ENCODE measurements at places on chromosomes 12 and 14.
A peak's percentile ranks its signal among the peaks of the same experiment; 100 is the strongest.

DNA sequence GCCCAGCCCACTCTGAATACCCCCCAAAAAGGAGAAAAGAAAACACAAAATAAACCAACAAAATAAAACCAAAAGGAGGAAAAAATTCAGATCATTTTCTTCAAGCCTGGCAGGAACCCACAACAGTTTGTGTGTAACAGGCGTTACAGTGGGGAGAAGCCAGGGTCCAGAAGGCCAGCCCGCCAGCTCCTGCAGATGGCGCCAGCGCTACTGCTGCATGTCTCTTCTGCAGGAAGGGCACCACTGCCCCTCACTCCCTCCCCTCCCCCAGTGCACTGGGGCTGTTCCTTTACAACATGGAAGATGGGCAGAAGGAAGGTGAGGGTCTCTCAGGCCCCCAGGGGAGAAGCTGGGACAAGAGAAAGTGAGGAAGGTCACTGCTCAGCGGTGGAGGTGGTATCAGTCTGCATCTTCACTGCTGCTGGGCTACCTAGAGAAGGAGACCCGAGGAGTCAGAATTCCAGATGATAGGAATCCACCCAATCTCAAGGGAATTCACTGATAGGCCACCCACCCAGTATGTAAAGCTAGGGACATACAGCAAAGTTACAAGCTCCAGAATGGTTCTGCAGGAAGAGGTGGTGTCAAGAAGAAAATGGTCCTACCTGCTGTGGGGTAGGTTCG is 2.3 kb upstream of the NOP2 start:
- DNase-seq: peak; percentile 48

GRCh38 chr12:26119391-26119989 is 5.3 kb downstream of the BHLHE41 start:
- DNase-seq: peak; percentile 85

DNA sequence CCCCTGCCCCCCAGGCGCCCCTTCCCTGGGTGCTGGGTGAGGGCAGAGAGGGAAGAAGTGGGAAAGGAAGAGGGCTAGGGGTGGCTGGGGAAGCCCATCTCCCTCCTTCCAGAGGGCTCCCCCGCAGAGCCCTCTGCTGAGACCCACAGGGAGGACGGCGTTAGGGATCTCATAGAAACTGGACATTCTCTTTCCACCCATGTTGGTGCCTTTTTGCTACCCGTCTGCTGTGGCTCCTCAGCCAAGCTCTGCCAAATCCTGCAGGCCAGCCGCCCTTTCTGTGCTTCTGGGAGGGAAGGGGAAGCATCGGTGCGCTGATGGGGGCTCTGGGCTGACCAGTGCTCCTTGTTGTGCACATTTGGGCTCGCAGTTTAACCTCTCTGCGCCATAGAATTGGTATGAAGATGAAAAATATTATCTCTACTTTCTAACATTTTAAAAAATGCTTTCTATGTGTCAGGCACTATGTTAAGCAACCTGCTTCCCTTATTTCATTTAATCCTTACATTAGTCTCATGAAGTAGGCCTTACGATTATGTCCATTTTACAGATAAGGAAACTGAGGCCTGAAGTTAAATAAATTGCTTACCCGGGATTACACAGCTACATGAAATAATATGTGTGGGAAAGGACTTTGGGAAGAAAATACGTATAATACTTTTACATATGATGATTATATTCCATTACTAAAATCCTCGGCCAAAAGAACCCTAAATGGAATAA is 981 bp downstream of the SLC48A1 start:
- no peak for DNase-seq

DNA sequence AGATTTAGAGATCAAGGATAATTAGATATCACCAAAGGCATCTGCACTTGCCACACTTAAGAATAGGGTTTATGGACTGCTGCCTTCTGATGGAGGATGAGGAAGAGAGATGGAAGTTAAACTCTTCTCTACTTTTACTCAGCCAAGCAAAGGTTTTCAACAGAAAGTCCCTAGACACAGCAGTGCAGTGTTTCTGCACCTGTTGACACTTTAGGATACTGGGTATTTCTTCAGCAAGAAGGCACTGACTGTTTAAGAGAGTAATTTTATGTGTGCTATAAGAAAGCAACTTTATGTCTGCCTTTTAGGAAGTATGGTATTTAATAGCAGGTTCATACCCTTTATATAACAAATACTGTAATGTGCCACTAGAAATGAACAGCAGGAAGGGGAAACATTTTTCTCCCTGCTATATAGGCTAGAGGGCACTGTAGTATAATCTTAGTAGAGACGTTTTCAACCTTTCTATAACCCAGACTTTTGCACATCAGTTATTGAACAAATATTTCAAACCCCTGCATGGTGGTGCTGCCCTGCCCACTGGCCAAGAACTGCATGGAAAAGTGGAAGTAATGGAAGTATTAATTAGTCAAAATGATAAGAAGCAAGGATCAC is 225.0 kb upstream of the GRIP1 start:
- peak; percentile 5 for DNase-seq

- no peak for DNase-seq
These were observed 32.9 kb upstream of the TTC7B start for GRCh38 chr14:90848944-90849731.

DNA sequence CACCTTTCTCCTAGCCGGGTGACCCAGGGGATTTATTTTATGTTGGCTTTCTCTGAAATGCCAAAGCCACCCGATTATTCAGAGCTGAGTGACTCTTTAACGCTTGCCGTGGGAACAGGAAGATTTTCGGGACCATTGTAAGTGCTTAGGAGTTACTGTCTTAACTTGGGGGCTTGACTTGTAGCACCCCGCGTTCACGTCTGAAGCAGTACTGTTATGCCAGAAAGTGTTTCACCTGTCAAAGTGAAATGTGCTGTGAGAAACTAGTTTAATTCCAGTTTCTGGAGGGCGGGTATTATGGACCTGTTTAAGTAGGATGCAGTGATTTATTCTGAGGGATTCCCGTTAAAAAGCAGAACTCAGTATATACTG is 218 bp downstream of the LYSET start:
- no peak for DNase-seq

DNA sequence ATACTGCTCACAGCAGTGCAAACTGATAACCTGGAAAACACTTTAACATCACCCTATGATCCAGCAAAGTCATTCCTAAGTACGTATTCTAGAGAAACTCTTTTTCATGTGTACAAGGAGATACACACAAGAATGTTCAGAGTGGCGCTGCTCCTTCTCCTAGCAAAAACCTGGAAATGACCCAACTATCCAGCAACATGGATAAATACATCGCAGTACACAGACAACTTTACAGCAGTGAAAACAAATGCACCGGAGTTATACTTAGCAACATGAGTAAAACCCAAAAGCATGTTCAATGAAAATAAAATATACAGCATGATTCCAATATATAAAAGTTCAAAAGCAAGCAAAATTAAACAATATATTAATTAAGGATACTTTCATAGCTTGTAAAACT is 18.7 kb downstream of the SART3 start:
- DNase-seq: no peak

DNA sequence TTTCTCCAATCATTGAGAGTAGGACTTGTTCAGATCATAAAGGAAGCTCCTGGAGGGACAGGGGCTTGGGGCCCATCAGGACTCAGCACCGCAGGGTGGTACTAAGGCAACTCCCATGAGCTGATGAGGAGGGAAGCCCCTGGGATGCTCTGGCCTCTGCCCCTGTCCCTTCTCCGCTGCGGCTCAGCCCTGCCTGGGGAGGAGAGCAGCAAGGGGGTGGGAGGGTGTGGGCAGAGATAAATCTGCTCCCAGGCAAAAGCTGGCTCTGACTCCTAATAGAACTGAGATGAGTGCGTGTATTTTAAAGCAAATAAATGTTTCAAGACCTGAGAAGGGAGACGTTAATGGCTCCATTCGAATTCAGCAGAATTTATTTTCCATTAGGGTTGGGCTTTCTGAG is 52.0 kb upstream of the CHST11 start:
- no peak for DNase-seq

DNA sequence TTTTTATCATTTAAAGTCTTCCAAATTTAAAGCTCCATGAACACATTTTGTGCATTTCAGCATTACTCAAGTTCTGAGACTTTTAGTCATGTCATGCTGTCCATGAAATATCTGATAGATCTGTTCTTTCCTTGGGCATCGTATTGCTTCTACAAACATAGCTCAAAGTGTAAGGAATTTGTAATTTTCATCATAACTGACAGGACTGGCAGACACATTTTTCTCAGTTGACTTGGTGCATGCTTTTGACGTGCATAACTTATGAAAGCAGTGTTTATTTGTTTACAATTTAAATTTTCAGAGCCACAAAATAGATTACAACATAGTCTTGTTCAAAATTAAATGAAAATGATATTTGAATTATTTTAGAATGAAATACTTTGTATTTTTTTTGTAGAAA is 812.1 kb upstream of the NOVA1 start:
- no peak for DNase-seq

DNA sequence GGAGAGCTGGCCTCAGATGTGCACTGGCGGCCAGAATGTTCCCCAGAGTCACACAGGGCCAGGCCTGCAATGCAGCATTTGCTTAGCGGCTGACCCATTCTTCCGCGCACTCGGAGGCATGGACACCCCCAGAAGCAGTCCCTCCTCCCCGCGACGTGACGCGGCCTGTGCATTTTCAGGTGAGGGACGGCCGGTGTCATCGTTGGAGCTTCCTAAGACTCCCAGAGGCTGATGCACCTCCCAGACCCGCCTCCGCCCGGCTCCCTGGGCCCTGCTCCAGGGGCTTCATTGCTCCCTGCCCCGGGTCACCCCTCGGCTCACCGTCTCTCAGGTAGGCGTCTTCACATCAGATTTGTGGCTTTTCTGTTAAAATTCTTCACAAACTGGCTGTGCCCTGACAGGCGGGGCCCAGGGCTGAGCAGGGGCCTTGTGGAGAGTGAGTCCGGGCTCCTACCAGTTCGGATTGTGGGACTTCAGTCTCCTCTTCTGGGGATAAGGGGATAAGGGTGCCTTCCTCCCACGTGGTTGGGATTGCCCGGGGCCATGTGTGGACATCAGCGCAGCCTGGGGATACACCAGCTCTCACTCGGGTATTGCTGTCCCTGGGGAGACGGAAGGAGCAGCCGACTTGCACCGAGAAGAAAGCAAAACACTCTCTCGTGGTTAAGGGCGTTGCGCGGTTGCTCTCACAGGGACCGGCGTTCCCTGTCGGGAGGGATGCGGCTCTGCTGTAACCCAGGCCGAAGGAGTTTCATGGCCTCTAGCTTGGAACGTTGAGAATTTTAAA is 249.1 kb downstream of the ADGRD1 start:
- DNase-seq: no peak

DNA sequence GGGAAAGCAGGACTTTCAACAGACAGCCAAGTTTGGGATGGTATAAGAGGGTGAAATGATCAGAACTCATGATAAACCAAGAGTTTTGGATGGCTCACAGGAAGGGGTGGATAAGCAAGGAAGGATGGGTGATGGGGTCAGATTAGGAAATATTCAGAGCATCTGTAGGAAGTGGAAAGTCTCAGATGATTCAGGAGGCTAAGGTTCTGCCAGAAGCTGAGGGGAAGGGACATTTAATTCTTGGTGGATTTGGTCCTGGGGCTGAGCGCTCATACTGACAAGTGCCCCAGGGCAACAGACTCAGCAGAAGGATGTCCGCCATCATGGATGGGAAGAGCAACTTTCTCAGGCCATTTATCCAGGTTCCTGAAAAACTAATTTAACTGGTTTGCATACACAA is 28.4 kb upstream of the BDKRB2 start:
- DNase-seq: no peak

- DNase-seq: peak; percentile 41
These were observed 93.9 kb downstream of the FAR2 start for GRCh38 chr12:29242921-29243431.

- no peak for DNase-seq
These were observed 118.5 kb downstream of the RFLNA start for GRCh38 chr12:124413401-124413800.

GRCh38 chr14:103353362-103353761 is 19.3 kb downstream of the EIF5 start:
- DNase-seq: no peak

GRCh38 chr14:64195199-64195598 is 99.0 kb downstream of the ESR2 start:
- no peak for DNase-seq

GRCh38 chr14:92310776-92311375 is 12.1 kb upstream of the SLC24A4 start:
- DNase-seq: no peak

DNA sequence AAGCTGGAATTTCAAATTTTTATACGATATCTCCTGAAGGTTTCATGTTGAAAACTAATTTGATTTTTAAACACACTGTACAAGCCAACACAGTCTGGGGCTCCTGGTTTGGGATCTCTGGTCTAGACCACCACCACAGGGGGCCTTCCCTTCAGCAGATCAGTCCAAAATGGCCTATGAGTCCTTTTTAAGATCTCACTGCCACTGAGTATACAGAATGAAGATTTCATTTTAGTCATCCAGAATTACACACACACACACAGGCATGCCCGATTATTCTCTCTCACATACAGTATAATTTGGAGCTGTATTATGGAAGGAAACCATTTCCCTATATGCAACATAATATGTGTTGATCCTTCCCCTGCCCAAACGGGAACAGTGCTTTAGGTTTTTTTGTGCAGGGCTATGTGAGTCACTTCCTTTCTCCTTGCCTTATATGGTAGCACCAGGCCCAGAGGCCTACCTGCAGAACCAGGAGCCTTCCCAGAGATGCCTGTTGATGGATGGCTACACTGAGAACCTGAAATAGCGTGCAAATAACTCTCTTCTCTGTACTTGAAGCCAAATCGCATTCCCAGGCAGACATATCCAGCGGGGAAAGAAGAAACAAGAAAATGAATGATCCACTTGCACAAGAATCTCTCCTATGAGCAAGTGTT is 28.1 kb upstream of the WNK1 start:
- no peak for DNase-seq

DNA sequence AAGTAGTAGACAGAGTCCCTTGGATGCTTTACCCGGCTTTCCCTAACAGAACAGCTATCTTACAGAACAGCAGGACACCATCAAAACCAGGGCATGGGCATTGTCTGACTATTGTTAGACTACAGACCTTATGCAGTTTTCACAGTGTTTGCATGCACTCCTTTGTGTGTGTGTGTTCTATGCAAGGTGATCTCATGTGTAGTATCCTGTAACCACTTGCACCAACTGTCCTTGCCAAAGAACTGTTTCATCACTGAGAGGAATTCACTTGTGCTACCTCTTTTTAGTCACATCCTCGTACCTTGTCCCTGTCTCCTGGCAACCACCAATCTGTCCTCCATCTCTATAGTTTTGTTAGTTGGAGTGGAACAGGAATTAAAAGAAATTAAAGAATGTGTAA is 183.6 kb upstream of the PZP start:
- DNase-seq: no peak

DNA sequence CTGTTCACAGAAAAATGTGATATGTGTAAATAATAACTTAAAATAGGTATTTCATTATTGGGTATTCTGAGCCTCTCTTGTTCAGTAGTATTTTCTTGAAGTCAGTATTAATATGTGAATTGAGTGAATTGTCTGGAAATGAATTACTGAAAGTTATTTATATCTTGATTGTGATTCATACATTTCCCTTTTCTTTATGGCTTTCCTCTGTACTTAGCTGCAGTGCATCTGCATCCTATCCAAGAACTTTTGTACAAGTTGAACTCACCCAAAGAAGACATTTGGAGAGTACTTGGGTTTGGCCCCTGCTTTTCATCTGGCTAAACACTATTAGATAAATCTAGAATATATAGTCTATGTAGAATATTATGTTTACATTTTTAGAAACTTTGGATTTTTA is 326.0 kb downstream of the RAD51B start:
- no peak for DNase-seq
